Activated CD8-positive, alpha-beta T cell treated with anti-CD3 and anti-CD28 coated beads, Interleukin-2, amount 10 ng/mL, durations not matched to agents 7 days and 5 days (primary cell): ENCODE measurements at places on chromosomes 6 and 20. TPM values are rescaled to one million over a fixed set of nuclear protein-coding genes. Genes with fewer than 3 reads are reported as not detected.
A peak's percentile ranks its signal among the peaks of the same experiment; 100 is the strongest.

DNA sequence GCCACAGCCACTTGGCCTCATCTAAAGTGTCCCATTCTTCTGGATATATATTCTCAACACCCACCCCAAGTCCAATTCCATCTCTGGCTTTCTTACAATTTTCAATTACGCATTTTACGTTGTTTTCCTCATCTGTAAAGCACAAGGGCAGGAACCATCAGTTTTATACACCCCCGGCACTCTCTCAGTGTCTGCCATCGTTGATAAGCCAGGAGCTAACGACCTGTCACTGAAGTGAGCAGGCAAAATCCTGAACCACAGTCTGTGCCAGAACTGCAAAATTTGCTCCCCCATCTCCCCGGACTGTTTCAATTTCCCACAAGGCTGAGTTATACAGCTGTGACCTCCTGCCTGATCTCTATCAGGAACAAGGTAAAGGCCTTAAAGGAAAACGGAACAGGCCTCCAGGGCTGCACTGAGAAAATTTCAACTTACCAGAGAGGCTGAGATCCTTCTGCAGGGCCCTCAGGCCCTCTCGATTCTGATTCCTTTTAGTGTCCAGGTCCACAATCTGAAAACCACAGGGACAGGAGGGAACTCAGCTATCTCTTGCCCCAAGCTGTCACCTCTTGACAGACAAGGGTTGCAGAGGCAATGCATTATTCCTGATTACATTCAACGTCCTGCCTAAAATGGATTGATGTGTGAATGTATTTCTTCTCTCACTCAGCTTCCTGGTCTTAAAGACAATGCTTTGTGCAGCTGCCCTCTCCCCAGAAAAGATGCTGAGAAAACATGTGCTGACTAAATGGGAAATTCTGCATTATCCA lies 1.8 kb downstream of the PDRG1 start:
- DNase-seq: no peak

GRCh38 chr20:3865887-3866407 lies 19.3 kb downstream of the MAVS start:
- no peak for DNase-seq

GRCh38 chr6:12473494-12473893 lies 183.3 kb downstream of the EDN1 start:
- DNase-seq: no peak

GRCh38 chr6:2952557-2953095 lies 18.7 kb downstream of the SERPINB6 start:
- DNase-seq: peak; percentile 73

DNA sequence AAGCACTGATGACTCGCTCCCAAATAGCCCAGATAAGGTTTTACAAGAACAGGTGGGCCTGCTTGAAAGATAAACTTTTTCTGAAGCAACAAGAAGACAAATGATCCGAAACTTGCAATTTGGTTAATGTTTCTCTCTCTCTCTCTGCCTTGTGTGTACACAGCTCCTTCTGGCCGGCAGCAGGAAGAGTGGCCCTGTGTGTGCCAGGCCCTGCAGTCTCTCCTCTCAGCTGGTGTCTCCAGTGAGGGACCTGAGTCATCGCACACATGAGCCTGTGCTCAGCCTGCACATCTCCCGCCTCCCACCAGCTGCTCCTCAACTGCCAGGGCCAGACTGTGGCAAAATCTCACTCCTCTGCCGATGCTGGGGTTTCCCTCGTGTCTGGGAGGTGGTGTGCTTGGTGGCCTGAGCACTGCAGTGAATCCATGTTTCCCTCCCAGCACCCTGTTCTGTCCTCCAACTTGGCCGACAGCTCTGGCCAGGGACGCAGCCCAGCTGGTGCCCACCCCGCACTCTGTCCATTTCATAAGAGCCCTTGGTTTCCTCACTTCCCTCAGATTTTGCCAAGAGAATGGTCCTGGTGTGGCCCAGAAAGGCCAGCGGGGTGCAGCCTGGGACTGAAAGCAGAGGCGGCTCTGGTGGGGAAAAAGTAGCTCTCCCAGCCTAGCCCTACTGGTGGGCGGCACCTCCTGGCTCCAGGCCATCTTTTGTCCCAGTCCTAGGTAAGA lies 49.4 kb downstream of the ERMARD start:
- no peak for DNase-seq

- DNase-seq: no peak
Measured at GRCh38 chr20:32830437-32830836, 10.7 kb downstream of the MAPRE1 start.

DNA sequence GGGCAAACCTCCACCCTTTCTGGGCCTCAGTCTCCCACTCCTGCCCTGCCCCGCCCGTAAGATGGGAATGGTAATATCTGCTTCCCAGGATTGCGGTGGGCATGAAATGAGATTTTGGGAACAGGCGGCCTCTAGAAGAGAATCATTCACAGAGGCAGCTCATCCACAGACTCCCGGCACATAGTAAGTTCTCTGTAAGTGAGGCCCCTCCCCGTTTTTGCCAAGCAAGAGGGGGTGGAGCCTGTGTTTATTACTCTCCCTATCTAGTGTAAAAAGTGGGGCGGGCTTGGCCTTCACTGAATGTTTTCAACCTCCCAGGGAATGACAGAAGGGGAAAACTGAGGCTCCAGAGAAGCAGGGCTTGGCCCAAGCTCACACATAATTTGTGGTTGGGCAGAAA lies 20.0 kb downstream of the SUN5 start:
- DNase-seq: no peak

- no peak for DNase-seq
Measured at GRCh38 chr6:112439010-112439409, 91.9 kb downstream of the RFPL4B start.

GRCh38 chr6:166611631-166612030 lies 15.4 kb downstream of the RPS6KA2 start:
- no peak for DNase-seq

DNA sequence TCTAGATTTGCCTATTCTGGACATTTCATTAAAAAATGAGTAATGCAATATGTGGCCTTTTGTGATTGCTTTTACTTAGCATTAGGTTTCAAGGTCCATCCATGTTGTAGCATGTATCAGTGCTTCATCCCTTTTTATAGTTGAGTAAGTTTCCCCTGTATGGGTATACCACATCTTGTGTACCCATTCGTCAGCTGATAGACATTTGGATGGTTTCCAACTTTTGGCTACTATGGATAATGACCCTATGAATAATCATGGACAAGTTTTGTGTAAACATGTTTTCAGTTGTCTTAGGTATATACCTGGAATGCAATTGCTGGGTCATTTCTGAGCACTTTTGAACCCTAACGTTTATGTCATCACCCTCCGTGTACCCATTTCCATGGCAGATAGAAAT lies 15.4 kb downstream of the METTL24 start:
- DNase-seq: no peak

DNA sequence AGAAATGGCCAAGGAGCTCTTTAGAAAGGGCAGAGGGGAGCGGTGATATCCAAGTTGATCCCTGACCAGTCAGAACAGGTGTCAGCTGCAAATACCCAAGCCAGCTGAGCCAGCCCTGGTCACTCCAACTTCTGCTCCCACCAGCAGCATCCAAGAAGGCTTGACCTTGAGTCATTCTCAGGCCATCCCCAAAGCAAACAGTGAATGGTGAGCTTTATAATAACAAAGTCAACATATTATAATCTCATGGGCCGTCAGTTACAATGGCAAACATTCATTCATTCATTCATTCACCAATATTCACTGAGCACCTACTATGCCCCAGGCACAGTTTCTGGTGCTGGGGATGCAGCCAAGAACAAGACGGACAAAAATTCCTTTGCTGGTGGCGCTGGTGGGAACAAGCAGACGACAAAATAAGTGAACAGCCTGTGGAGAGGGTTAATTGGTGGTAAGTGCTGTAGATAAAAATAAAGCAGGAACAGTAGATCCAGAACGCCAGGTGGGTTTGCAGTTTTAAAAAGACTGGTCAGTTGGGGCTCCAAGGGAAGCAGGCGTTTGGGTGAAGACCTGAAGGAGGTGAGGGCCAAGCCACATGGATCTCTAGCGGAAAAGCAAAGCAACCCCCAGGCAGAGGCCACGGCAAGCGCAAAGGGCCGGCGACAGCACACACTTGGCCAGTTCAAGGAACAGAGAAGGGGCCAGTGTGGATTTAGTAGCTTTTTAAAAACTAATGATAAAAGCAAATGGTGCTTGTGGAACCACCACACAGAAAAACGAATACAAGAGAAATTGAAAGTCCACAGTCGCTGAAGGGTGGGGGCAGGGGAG lies 131.8 kb upstream of the PTPN1 start:
- DNase-seq: no peak

The HLA-DQA2 gene
- total RNA-seq: not detected

The PKIG gene
- total RNA-seq: 2.1 TPM

The SLC44A4 gene
- total RNA-seq: 0.39 TPM

The IRF4 gene
- 91.2 TPM for total RNA-seq

The RBPJL gene
- total RNA-seq: not detected
